ENCODE measurements at places on chromosomes 12 and 14. TPM values are rescaled to one million over a fixed set of nuclear protein-coding genes. Genes with fewer than 3 reads are reported as not detected.

The RPS6KL1 gene
- 0.51 TPM for polyA plus RNA-seq

The ASPG gene
- polyA plus RNA-seq = not detected

The KMT2D gene
- 8.0 TPM for polyA plus RNA-seq

The CCDC175 gene
- not detected for polyA plus RNA-seq

The FITM1 gene
- 0.08 TPM for polyA plus RNA-seq

The SERPINA10 gene
- polyA plus RNA-seq = not detected

The MIP gene
- 0.06 TPM for polyA plus RNA-seq

The RERGL gene
- polyA plus RNA-seq = 0.20 TPM

The GLIPR1L1 gene
- not detected for polyA plus RNA-seq

The CISTR gene
- not detected for polyA plus RNA-seq

The SMIM41 gene
- polyA plus RNA-seq = not detected

The PTMS gene
- 199 TPM for polyA plus RNA-seq

The NANOG gene
- polyA plus RNA-seq = not detected

DNA sequence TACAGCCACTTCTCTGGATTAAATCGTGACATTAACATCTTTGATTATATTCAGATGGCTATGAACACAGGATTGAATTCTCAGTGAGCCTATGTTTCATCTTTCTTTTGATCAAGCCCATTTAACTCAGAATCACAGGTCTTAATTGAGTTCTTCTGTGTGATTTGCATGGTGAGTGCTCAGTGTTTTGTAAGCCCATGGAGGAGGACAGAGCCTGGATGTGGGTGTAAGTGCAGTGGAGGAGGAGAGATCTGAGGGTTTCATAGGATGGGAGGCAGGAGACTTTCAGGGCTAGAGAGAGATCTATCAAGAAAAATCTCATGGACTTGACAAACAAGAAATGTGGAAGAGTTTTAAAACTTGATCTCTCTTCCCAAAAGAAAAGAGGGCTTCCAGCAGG, 5.3 kb upstream of the TESPA1 start:
- DNase-seq = no peak

GRCh38 chr12:124797321-124797720, 66.3 kb downstream of the SCARB1 start:
- no peak for DNase-seq

DNA sequence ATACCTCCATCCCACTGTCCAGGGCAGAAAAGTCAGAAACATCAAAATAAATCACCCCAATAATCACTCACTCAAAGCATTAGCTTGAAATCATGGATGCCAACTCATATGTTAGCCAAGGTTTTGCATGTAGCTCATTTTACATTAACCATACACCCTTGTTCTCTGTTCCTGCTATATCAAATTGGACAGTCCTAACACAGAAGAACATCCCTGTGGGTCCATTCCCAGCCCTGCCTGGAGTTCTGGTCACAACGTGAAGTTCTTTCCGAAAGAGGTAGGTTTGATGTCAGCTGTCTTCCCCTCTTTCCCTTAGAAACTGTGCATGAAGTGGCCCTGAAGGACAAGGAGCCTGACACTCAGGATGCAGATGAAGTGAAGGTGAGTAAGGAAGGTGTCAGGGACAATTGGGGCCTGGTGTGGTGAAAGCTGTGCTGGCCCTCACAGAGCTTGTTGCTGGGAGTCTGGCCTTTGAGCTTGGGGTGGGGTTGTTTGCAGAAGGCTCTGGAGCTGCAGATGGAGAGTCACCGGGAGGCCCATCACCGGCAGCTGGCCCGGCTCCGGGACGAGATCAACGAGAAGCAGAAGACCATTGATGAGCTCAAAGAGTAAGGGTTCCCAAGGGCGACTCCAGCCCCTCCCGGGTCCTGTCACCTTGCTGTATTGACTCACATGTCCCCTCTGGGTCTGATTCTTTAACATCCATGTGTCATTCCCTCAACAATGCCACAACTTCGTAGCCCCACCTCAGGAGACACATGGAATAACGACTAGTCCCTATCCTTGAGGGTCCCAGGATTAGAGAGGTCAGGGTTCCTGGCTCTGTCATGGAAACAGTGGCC, 15.0 kb upstream of the PIP4K2C start:
- no peak for DNase-seq

DNA sequence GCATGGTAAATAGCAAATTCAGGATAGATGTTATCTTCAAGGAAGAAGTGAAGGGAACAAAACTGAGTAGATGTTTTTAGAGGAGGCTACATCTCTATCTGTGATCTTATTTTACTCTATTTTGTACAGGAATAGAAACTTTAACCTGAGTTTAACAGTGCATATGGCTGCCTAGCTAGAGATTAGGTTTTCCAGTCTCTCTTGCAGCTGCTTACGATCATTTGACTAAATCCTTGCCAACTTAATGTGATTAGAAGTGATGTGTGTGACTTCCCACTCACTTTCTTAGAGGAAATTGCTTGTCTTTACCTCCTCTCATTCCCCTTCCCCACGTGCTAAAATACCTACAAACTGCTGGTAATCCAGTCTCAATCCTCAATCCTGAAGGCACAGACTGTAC, 26.5 kb upstream of the SLC15A5 start:
- no peak for DNase-seq

GRCh38 chr12:89845767-89846166, 137.1 kb upstream of the ATP2B1 start:
- DNase-seq = no peak

DNA sequence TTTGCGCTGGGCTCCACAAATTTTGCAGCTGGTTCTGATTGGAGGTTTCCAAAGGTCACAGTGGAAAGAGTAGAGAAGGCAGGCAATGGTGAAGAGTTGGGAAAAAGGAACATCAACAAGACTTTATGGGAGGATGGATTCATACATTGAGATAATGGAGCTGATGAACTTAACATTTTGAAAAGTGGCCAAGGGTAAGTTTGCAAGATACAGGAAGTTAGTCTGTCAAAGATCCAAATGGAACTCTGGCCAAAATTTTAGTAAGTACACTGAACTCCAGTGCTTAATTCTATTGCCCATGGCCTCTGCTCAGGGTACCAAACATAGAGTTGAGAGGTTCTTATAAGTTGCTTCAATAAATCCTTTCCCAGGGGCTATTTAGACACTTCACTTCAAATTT, 15.6 kb downstream of the CCER1 start:
- no peak for DNase-seq

DNA sequence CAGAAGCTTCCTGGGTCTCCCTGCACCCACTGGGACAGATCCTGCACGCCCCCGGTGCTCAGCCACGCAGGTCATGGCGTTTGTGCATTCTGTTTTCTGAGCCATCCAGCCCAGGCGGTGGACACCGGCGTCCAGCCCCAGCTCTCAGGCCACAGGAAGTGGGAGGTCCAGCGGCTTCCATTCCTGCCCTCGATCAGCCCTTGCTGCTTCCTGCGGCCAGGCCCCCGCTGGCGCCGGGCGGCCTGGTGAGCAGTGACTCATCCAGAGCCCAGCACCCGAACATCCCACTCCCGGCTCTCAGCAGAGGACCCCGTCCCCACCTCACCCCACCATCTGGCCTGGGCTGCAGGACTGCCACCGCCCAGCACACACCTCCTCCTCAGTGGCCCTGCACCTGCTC, 18.0 kb upstream of the NUDT14 start:
- DNase-seq = no peak

DNA sequence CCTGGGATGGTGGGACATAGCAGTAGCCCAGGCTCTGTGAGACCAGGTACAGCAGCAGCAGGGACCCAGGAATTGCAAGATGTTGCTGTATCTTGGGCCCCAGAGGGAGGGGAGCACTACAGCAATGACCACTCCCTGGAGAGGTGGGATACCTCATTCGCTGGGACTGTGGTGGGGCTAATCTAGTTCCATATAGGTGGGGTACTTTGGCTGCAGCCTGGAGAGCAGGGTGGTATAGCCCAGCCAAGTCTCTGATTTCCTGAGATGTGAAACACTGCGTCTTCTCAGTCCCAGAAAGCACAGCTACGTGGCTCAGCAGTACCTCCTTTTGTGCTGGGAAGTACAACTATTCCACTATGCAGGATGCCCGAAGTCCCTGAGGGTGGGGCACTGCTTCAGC, 163.7 kb upstream of the ARHGAP5 start:
- DNase-seq = no peak

GRCh38 chr12:108916336-108916735, 36.4 kb downstream of the DAO start:
- no peak for DNase-seq

DNA sequence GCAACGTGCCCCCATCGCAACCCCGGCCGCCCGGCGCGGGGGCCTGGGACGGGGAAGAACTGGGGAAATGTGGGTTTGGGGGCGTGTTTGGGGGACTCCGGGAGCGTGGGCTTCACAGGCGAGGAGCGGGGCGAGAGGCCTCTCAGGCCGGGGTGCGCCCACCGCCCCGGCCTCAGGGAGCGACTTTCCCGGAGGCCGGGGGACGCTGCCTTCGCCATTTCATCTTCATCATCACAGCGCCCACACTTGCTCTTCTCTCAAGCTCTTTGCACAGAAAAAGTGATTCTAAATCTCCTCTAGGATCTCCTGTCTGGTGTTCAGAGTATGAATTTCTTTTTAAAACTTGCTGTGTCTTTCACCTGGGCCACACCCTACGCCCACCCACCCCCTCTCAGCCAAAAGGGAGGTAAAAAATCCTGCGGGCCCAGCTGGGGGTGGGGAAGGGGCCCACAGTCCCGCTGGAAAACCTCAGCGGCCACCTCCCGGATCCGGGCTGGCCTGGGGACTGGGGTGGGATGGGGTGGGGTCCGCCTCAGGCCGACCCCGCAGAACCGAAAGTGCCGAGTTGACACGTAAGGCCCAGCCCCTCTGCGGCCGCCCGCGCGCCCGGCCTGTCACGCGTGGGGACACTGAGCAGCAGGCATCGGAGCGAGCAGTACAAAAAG, 7.4 kb downstream of the CDKN1B start:
- DNase-seq = no peak

GRCh38 chr12:101231636-101232035, 21.6 kb upstream of the SLC5A8 start:
- DNase-seq = no peak

- no peak for DNase-seq
These were observed 41.6 kb upstream of the TTC7B start for GRCh38 chr14:90857866-90858265.

DNA sequence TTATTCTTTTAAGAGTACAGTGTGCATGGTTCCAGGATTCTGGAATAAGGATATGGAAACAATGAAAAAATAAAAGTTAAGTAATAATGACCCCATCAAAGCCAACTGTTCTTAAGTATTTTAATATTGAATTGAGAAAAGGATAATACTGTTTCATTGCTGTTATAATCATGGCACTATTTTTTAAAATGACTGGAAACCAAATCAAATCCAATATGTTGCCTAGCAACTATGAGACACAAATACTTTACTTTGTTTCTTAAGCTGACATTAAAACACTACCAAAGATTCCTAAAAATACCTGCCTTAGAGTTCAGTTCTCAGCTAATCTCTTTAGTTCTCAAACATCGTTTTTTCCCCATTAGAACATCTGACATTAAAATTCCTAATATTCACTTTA, 66.4 kb upstream of the OTOGL start:
- DNase-seq = no peak

DNA sequence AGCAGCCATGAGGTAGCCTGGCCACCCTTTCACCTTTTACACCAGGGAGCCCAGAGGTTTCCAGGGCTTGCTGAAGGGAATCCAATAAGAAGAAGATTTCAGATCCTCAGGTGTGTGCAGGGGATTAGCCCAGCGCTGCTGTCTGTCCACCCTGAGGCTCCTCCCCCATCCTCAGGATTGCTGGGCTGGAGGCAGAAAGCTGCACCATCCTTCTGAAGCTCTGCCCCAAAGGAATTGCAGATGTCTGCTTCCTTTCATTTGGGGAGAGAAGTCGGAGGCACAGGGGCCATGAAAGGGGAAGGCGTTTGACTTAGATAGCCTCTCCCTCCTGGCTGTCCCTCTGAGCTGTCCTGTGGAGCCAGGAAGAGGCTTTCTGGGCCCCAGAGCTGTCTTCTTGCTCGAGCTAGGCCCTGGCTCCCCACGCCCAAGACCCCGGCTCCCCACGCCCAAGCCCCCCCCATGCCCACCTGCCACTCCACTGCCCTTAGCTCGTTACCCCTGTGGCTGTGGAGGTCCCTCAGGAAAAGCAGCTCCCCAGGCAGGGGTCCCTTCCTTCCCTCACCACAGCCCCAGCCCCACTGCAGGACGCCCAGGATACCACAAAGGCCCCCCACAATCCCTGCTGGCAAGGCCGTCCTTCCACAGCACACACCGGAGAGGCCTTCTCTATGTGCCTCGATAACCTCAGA, 359.0 kb downstream of the CACNA1C start:
- DNase-seq = no peak

DNA sequence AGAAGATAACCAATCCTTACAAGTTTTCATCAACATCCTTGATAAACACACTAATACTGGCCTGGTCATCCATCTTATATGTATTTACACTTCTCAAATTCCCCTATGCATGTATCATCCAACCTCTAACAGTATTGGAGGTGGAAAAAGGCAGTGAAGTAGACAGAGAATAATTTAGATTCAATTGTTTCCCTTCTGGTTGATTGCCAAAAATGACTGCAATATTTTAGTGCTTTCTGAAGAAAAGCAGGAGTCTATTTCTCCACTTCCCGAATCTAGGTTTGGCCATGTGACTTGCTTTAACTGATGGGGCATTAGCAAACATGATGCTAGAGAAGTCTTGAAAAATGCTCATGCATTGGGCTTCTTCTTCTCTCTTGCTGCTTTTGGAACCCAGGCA, 78.3 kb upstream of the METAP2 start:
- no peak for DNase-seq

DNA sequence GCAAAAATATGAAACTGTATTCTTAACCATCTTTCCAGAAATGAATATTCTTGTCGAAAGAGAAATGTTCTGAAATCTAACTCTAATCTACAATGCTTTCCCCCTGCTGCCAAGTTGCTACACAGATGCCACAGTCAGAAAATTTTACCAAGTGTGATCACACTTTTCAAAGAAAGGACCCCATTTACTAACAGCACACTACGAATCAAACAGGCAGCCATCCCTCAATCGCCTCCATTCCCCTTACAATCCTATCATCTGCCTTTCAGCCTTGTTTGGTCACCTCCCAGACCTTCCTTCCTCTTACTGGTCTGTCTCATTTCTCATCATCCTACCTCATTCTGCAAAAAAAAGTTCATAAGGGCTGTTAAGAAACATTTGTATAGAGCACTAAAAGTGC, 190.1 kb downstream of the MED13L start:
- no peak for DNase-seq

- no peak for DNase-seq
These were observed 112.6 kb downstream of the SLC2A13 start for GRCh38 chr12:39993268-39993667.

GRCh38 chr12:116455540-116456329, 103.4 kb upstream of the MAP1LC3B2 start:
- DNase-seq = peak; percentile 83

DNA sequence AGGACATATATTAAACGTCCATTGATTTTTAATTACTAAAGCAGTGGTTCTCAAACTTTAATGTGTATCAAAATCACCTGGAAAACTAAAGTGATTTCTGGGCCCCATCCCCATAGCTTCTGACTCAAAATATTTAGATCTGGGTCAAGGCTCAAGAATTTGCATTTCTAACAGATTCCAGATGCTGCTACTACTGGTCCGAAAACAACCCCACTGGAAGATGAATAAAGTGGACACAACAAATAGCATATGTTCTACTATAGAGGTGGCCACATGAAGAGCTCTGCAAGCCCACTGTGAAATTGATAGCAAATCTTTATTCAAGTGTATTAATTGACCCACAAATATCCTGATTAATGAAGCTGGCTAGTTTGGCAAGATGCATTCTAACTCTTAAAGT, 69.4 kb downstream of the SPATA7 start:
- no peak for DNase-seq

GRCh38 chr12:106445959-106446358, 88.4 kb downstream of the POLR3B start:
- DNase-seq = no peak
